ENCODE measurements at places on chromosomes 5 and 9.

GRCh38 chr9:131046581-131047202, 37.7 kb downstream of the LAMC3 start:
- DNase-seq = peak; percentile 79

- DNase-seq = no peak
Measured at GRCh38 chr5:128258372-128258771, 174.8 kb downstream of the SLC12A2 start.

DNA sequence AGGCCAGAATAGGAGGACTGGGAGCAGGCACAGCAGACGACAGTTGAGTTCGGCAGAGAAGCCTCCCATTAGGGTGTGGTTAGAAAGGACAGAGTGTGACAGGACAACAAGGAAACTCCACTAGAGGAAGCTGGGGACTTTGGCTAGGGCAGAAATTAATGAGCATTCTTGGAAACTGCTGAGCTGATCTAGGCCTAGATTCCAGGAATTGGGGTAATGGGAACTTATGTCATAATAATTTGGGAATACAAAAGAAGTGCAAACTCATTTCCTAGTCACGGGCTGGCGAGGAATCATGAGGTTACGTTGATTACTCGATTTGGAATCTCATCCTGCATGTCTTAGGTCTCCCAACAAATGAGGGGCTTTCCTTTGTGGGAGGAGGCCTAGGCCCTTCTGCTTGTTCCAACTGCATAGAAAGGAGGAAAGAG, 144.6 kb upstream of the RPS23 start:
- DNase-seq = no peak

GRCh38 chr5:155367841-155368240, 354.3 kb downstream of the KIF4B start:
- no peak for DNase-seq

GRCh38 chr9:129778469-129778868, 24.5 kb upstream of the TOR1B start:
- DNase-seq = no peak

DNA sequence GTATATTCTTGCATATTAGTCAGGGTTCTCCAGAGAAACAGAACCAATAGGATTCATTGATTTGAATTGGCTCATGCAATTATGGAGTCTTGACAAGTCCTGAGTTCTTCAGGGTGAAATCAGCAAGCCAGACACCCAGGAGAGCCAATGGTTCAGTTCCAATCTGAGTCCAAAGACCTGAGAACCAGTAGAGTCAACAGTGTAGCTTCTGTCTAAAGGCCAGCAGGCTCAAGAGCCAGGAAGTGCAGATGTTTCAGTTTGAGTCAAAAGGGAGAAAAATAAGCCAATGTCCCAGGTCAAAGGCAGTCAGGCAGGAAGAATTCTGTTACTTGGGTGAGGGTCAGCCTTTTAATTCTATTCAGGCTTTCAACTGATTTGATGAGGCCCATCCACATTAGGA, 37.8 kb upstream of the ANKRD34B start:
- no peak for DNase-seq

DNA sequence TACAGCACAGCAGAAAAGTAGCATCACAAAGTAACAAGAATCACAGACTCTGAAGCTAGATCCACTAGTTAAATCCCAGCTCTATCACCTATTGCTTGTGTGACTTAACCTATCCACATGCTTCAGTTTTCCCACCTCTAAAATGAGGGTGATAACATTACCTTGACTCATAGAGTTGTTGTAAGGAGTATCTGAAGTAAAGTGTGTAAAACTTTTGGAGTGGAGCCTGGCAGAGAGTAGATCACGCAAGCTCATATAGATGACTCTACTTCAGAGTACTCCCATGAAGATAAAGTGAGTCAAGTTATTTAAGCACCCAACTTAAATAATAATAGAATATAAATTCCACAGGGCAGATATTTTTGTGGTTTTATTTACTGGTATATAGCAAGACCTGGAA, 94.5 kb upstream of the FER start:
- no peak for DNase-seq

DNA sequence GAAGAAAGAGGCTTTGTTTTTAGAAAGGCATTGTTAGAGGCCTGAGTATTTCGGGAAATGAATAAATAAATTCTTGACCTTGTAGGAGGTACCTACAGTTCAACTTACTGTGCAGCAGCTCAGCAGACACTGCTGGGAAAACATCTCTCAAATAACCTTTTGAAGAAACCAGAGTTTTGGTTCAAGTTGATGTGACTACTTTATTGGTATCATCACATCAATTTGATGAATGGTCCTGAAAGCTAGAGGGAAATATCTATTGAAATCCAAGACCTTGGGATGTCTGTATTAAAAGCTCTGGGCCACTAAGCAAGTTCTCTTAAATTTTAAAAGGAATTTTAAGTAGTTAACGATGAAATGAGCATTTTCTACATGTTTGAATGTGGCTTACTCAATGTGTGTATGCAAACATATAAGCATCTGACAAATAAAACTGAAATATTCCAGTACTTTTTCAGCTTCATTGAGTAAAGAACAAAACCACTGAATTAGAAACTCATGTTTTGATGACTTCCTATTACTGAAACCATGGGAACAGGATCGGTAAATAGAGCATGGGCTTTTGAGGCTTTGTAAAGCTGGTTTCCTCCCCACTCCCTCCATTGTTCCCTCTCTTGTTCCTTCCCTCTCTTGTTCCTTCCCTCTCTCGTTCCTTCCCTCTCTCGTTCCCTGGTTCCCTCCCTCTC, 36.7 kb downstream of the SLC27A6 start:
- DNase-seq = no peak
